ENCODE measurements at places on chromosomes 4 and X.

GRCh38 chrX:107549504-107549903 lies 78.8 kb upstream of the PRPS1 start:
- peak; percentile 4 for DNase-seq

GRCh38 chr4:48641401-48641800 lies 138.7 kb downstream of the FRYL start:
- no peak for DNase-seq

DNA sequence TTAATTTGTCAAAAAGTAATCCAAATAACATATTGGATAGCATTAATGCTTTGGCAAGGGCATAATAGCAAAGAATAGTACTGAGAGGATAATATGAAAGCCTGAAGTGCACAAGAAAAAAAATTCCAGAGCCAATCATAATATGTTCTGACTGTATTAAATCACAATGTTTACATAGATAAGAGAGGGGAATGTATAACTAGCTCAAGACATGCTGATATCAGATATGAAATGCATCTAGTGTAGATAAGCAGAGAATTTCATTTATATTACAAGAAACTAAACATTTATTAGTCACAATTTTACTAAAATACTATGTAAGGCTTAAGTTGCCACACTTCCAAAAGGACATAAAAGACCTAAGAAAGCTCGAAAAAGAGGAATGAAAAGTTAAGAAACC lies 193.3 kb downstream of the BANK1 start:
- no peak for DNase-seq

DNA sequence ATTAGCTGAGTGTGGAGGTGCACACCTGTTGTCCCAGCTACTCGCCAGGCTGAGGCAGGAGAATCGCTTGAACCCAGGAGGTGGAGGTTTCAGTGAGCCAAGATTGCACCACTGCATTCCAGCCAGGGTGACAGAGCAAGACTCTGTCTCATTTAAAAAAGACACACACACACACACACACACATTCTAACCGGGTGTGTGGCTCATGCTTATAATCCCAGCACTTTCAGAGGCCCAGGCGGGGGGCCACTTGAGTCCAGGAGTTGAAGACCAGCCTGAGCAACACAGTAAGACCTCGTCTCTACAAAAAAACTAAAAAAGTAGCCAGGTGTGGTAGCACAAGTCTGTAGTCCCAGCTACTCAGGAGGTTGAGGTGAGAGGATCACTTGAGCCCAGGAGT lies 152.3 kb downstream of the LRBA start:
- DNase-seq = no peak

- DNase-seq = no peak
Measured at GRCh38 chr4:80071604-80072227, 1.3 kb downstream of the ANTXR2 start.
